ENCODE measurements at places on chromosomes 7 and 10. TPM values are rescaled to one million over a fixed set of nuclear protein-coding genes. Genes with fewer than 3 reads are reported as not detected.

GRCh38 chr10:932589-932988 lies 1.1 kb upstream of the LARP4B start:
- DNase-seq: peak; percentile 84

DNA sequence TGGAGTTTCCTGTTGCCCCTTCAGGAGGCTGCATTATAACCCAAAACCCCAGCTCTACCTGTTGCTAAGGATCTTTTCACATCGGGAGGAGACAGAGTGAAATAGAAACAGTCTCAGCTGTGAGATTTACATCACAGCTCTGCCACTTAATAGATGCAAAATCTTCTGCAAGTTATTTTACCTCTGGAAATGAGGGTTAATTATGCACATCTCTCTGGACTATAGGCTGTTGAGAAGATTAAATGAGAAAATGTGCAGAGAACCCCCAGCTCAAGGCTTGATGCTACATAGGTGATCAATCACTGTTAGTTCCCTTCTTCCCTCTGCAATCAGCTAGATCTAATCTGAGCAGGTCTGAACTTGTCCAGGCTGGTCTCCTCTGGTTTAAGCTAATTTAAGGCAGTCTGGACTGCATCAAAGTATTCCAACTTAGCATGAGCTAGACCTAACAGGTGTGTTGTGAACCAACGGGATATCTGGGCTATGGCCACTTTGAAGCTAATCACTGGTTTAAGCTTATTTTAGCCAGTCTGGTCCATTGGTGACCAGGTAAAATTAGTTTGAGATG lies 8.9 kb upstream of the LRRC18 start:
- no peak for DNase-seq

GRCh38 chr7:32658034-32658433 lies 162.7 kb downstream of the AVL9 start:
- DNase-seq: no peak

The ELAPOR2 gene
- 2.9 TPM for polyA plus RNA-seq

DNA sequence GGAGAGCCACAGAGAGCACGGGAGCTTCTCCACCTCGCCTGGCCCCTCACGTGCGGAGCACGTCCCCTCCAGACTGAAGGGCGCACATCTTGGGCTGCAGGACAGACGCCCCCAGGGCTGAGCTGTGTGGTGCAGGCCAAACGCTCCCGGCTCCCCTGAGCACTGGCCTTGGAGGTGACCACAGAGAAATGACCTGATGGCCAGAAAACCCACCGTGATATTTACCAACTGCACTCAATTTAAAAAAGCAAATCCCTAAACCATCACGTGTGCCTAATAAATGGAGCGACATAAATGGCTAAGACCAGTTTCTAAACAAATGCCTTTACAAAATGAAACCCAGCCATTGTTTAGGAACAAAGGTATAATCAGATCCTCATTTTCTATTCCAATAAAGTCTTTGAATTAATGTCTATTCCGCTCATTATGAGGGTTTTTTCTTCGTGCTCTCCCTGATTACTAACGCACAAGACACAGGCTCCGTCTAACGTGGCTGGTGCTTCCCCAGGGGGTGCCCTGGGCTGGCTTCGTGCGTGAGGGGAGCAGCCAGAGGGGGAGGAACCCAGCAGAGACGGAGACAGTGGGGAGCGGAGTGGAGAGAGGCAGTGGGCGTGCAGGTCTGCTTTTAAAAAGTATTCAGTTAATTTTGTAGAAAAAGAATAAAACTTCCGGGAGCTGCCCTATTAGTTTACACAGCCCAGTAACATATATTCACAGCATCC lies 190.3 kb downstream of the DNAJB6 start:
- DNase-seq: no peak

The NAT16 gene
- not detected for polyA plus RNA-seq
